Natural killer cell (primary cell): ENCODE measurements at places on chromosomes 3 and 15. TPM values are rescaled to one million over a fixed set of nuclear protein-coding genes. Genes with fewer than 3 reads are reported as not detected.

DNA sequence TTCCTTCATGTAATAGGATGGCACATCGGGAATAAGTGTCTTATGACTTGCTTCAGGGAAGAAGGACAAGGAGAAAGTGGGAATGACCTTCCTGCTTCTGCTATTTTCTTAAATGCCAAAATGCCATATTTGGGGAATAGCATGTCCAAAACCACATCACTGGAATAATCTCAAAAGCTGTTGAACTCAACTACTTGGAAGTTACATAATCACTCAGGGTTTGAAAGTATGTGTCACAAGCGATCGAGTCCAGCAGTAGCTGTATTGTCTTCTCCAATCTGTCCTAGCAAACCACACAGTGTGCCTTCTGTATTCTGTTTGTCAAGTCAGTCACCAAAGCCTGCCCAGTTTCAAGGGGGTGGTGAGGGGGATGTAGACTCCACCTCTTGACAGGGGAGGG is 58.3 kb upstream of the GADL1 start:
- DNase-seq: no peak

The TAMM41 gene
- total RNA-seq: 17.9 TPM

- no peak for DNase-seq
These were observed 222.8 kb downstream of the PTPRG start for GRCh38 chr3:61783993-61784718.

DNA sequence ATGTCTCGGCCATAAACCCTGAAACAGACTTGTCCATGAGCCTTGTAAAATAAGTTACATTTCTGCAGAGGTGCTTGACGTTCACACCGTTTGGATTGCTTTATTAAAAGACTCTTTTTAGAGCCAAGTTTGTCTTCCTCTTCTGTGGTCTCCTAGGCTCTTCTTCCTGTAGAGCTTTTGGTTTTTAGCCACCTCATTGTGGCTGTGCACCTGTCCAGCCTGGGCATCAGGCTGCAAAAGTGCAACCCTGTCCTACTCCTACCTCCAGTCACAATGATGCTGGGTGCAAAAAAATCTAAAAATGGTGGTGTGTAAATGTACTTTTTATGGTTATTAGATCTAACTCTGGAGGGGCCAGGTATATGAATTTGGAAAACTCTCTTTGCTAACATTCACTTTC is 2.8 kb upstream of the RIOX2 start:
- DNase-seq: no peak

The OR5K2 gene
- total RNA-seq: not detected

DNA sequence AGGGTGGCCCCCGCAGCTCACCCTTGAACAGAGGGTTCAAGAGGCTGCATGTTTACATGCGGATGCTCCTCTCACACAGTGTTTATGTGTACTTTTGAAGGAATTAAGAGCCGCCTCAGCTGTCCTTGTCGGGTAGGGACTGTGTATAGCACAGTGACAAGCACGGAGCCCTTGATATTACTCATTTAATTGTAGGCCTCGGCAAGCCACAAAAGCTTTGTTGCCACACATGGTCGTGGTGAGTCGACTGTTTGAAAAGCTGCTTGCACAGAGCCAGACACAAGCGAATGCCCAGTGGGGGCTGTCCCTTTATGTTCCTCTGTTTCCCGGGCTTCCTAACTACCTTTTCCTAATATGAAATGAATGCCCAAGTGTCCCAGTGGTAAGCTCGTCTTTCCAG is 4.5 kb downstream of the ESYT3 start:
- no peak for DNase-seq

DNA sequence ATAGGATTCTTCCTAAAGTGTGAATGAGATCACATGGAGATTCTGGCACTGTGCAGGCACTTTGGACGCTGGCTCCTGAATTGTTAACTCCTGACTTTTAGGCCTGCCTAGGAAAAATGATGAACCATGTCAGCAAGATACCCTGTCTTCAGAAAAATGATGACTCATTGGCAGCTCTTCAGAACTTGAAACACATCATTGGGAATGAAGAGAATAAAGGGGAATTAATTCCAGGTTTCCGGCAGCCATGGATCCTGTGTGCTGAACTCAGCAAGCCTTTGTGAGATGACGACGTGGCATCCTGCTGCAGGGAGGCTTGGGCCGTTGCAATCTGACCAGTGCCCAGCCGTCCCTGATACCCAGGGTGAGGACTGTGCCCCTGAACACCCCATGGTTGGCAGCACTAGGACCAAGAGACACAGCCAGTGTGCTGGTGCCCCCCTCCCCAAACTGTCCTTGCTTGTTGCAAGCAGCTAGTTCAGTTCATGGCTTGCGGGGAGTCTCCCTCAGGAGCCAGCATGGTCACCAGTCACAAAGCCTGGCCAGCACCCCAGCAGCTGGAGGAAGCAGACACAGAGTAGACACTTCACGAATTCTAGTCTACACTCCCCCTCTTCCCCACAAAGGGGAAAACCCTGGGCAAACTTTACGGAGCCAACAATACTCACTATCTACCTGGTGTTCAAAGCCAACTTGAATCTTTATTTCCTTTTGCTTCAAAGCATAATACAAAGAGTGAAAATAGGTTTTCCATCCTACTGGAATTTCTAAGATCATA is 7.8 kb upstream of the LIPC start:
- no peak for DNase-seq

DNA sequence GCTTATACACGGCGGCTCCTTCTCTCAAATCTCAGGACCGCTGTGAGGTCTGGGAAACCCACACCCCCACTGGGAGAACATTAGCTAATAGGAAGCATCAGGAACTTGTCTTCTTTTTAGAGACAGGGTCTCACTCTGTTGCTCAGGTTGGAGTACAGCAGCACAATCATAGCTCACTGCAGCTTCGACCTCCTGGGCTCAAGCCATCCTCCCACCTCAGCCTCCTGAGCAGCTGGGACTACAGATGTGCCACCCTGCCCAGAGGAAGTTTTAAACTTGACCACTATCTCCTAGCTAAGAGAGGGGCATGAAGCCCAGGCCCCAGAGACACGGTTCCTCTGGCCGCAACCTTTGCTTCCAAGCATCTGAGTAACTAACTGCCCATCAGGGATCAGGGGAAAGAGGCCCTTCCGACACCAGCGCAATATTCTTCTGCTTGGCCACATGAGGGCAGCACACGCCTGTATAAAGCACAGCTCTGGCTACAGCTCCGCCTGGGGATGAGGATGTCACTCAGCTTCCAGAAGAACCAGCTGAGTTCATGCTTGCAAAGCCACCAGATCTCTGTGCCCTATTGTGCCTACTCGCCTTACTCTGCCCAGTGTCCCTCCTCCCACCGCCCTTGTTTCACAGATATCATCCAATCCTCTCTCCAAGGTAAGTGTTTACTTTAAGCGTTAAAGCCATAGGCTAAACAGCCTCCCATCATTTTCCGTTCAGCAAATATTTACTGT is 57.6 kb upstream of the SLC6A11 start:
- peak; percentile 70 for DNase-seq

The MYZAP gene
- not detected for total RNA-seq

DNA sequence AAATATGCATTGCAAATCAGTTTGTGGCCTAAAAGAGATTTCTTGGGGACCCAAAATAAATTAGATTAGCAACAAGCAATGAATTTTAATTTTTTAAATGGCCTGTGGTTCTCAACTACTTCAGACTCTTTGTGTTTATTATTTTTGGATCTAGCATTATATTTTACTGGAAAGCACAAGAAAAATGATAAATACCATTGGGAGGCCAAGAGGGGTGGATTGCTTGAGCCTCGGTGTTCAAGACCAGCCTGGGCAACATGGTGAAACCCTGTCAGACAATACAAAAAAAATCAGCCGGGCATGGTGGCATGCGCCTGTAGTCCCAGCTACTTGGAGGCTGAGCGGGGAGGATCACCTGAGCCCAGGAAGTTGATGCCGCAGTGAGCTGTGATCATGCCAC is 13.6 kb downstream of the LACTB start:
- no peak for DNase-seq

DNA sequence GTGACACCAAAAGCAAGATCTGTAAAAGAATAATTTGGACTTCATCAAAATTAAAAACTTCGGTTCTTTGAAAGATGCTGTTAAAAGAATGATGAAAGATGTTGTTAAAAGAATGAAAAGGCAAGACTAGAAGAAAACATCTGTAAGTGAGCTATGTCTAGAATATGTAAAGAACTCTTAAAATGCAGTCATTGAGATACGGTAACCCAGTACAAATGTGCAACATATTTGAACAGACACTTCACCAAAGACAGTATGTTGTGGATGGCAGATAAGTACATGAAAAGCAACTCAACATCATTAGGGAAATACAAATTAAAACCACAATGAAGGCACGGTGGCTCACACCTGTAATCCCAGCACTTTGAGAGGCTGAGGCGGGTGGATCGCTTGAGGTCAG is 139.5 kb downstream of the LRIG1 start:
- no peak for DNase-seq

The SKOR1 gene
- 2.0 TPM for total RNA-seq

The C3orf18 gene
- 15.3 TPM for total RNA-seq

DNA sequence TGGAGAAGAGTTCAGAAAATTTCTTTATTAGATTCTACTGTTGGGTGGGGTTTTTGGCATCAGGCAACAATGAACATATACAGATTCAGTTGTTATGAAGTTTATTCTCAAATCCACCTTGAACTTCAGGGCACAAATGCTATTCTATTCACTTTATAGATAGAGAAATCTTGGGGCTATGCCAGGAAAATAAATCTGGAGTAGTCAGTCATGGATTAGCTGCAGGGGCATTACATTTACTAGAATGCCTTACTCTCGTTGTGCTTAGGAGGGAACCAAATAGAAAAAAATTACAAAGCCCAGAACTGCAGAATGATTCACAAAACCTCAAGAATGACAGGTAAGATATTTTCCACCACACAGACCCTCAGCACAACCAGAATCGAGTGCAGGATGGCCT is 216.7 kb downstream of the CDIN1 start:
- no peak for DNase-seq

DNA sequence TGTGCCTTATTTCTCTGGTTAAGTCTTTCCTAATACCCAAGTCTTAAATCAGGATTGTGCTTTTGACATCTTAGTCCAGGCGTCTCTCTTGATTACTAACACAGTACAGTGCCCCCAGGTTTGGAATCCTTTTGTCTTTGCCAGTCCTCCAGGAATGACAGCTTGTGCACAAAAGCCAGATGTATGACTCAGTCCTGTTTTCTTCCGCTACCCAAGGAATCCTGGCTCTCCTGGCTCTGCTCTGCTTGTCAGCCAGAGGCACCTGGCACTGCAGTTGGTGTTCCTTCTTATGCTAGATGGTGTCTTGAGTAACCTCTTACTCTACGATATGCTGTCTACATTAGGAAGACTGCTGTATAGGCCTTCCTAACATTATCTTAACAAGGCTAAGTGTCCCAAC is 728.2 kb upstream of the NECTIN3 start:
- DNase-seq: no peak

The MST1R gene
- total RNA-seq: 3.4 TPM

- DNase-seq: no peak
These were observed 133.6 kb downstream of the PLD1 start for GRCh38 chr3:171676601-171677175.

DNA sequence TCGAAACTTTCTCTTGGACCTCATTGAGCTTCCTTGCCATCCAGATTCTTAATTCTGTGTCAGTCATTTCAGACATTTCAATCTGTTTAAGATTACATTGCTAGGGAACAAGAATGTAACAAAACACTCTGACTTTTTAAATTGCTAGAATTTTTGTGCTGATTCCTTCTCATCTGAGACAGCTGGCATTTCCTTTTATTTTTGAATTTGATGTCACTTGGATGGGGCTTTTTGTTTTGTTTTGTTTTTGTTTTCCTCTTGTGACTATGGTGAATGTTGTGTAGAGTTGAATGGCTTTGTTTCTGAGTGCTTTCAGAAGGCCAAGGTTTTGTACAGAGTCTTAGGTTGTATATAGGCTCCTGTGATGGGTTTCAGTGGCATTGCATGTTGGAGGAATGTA is 1129.3 kb downstream of the NAALADL2 start:
- DNase-seq: no peak

- no peak for DNase-seq
These were observed 36.0 kb downstream of the TIGIT start for GRCh38 chr3:114329823-114330222.

DNA sequence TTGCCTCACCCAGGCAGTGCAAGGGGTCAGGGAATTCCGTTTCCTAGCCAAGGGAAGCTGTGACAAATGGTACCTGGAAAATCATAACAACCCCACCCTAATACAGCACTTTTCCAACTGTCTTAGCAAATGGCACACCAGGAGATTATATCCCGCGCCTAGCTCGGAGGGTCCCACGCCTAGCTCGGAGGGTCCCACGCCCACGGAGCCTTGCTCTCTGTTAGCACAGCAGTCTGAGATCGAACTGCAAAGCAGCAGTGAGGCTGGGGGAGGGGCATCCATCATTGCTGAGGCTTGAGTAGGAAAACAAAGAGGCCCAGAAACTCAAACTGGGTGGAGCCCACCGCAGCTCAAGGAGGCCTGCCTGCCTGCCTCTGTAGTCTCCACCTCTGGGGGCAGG is 208.1 kb downstream of the FHIT start:
- DNase-seq: no peak

The RBP2 gene
- total RNA-seq: not detected

The BCL2A1 gene
- total RNA-seq: 61.3 TPM

DNA sequence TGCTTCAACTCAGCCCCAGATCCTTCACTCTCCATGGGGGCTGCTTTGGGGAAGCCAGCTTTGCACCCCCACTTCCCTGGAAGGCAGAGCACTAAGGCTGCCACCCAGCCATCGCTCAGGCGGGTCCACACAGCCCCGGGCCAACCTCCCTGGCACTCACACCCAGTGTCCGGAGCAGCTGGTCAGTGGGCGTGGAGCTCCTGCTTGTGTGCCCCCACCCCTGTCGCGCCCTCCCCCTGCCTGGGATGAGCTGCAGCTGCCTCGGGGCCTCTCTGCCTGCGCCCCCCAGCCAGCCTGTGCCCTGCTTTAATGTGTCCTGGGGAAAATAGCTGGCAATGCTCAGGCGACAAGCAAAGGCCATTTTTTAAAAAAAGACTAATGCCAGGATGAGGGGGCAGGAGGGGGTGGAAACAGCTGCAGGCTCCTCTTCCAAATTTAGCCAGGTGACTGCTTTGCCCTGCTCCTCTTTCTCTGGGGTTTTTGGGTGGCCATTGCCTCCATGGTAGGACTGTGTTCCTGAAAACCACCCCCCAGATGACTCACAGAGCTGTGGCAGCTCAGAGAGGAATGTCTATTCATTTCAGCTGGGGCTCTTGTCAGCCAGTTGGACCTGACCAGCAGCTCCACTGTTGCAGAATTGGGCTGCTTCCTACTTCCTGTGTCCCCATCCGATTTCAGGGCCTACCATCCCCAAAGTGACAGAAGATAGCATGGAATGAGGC is 65.0 kb downstream of the CEMIP start:
- DNase-seq: no peak

DNA sequence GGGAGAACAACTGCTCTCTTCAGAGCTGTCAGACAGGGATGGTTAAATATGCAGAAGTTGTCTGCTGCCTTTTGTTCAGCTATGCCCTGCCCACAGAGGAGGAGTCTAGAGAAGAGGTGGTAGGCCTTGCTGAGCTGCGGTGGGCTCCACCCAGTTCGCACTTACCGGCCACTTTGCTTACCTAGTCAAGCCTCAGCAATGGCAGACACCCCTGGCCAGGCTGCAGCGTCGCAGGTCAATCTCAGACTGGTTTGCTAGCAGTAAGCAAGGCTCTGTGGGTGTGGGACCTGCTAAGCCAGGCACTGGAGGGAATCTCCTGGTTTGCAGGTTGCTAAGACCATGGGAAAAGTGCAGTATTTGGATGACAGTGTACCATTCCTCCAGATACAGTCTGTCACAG is 12.3 kb upstream of the TMEM45A start:
- no peak for DNase-seq

The IL20RB gene
- total RNA-seq: 3.6 TPM
